Skeletal muscle cell (primary cell): ENCODE measurements at places on chromosomes 1 and 21.

- no peak for DNase-seq
These were observed 3.3 kb upstream of the SSBP3 start for GRCh38 chr1:54409156-54410142.

GRCh38 chr1:209823143-209824041 is 4.4 kb upstream of the UTP25 start:
- peak; percentile 39 for DNase-seq

DNA sequence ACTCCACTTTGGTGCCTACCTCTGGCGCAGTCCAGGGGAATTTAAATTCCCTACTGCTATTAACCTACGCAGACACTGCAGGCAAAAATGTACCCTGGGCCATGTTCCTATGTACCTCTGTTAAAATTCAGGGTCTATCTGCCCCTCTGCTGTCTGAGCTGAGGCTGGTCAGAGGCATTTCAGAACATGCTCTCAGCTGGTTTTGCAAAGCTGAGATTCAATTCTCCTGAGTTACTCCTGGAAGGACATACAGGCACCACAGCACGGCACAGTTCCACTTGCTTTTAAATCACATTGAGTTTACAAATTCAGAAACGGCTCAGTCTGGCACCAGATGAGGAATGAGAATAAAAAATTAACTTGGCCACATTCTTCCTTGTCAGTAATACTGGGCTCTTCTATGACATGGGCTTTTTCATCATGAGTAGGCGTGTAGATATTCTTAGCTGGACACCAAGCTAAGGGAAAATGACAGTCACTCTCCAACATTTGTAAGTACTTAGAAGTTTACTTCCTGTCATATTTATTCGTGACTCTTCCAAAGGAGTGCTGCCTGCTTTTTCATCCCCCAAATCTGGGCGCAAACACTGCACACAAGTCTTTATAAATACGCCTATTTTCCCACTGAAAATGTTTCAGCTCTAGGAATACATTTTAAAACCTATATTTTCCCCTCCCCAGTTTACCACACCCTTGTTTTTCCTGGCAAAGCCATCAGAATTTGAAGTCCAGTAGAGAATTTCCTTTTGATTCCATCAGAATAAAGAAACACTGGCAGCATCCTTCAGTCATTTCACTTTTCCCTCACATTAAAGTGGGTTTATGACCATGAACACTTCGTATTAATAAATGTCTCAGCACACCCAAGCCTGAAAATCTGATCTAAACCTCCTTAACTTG is 1.9 kb downstream of the C1orf198 start:
- no peak for DNase-seq

DNA sequence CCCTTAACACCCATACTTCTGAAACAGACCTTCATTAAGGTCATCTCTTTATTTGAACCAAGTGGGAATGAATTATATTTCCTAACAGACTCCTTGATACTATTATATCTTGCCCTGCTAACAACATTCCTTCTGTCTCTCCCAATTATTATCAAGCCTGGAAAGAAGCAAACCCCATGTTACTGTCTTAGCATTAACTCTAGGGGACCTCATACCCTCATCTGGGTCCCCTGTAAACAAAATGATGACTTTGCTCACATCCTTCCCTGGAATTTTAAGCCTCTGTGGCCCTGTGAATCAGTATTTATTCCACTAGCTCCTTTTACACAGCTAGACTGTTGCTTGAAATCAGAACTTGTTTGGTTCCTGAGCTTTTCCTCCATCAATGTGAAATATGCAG is 38.3 kb upstream of the BCL10 start:
- DNase-seq = no peak
